ENCODE measurements at places on chromosomes 5 and 9. TPM values are rescaled to one million over a fixed set of nuclear protein-coding genes. Genes with fewer than 3 reads are reported as not detected.

- no peak overlapping the region for H3K27ac ChIP-seq
- peaks cover 14% of the 10 kb centered on the region for H3K36me3 ChIP-seq
- H3K4me1 ChIP-seq = peaks cover 11% of the 10 kb centered on the region
- no peaks in the 10 kb centered on the region for H3K27me3 ChIP-seq
Observed at GRCh38 chr9:94745806-94746540, 19.5 kb downstream of the AOPEP start.

- H3K4me3 ChIP-seq = no peak overlapping the region
- peaks cover 6% of the 10 kb centered on the region for H3K36me3 ChIP-seq
- DNase-seq = no peak
- H3K27me3 ChIP-seq = no peaks in the 10 kb centered on the region
Observed at GRCh38 chr9:79287708-79288290, 284.0 kb upstream of the TLE4 start.

GRCh38 chr5:111854186-111854585, 97.2 kb upstream of the NREP start:
- no peaks in the 10 kb centered on the region for H3K27me3 ChIP-seq
- no peak for DNase-seq
- H3K27ac ChIP-seq = no peak overlapping the region
- H3K4me1 ChIP-seq = peaks cover 4% of the 10 kb centered on the region

DNA sequence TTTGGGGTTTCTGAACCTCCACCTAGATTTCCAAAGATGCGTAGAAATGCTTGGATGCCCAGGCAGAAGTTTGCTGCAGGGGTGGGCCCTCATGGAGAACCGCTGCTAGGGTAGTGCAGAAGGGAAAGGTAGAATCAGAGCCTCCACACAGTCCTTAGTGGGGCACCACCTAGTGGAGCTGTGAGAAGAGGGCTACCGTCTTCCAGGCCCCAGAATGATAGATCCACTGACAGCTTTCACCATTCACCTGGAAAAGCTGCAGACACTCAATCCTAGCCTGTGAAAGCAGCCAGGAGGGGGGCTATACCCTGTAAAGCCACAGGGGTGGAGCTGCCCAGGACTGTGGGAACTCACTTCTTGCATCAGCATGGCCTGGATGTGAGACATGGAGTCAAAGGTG, 13.3 kb upstream of the HSDL2 start:
- no peak for DNase-seq
- H3K27ac ChIP-seq = no peak overlapping the region
- H3K4me1 ChIP-seq = no peaks in the 10 kb centered on the region

DNA sequence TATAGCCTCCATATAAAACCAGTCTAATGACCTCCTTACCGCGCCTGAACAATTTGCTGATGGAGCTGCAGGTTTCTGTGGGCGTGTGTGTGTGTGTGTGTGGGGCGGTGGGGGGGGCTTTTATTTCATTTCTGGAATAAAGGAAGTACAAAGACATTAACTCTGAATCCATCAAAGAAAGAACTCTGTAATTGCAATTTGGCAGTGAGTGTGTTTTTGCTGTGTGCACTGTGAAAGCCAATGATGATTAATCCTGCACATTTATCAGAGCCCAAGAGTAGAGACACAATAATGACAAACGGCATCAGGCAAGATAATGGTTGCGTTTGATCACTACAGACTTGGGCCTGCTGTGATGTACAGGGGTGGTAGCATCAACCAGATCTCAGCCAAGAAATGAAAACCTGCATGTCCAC, 29.3 kb upstream of the NDFIP1 start:
- H3K36me3 ChIP-seq = no peaks in the 10 kb centered on the region
- peaks cover 18% of the 10 kb centered on the region for H3K27me3 ChIP-seq

DNA sequence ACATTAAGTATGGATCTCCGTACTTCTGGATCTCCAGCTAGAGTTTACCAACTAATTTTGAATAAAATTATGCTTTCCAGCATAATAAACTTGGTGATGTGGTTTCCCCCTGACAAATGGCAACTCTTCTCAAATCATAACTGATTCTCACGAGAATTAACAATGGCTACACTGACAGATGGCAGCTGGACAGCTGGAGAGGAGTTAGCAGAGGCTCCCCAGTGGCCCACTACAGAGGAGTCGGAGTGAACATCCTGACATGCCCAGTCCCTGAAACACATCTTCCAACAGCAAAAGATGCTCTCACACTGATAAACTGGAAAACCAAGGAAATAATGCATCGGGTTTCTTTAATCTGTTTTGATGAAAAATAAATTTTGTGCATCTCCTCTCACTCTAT, 239.6 kb downstream of the MAN2A1 start:
- DNase-seq = no peak
- no peaks in the 10 kb centered on the region for H3K27me3 ChIP-seq
- no peaks in the 10 kb centered on the region for H3K4me1 ChIP-seq

The GAS1 gene
- 11.0 TPM for total RNA-seq

DNA sequence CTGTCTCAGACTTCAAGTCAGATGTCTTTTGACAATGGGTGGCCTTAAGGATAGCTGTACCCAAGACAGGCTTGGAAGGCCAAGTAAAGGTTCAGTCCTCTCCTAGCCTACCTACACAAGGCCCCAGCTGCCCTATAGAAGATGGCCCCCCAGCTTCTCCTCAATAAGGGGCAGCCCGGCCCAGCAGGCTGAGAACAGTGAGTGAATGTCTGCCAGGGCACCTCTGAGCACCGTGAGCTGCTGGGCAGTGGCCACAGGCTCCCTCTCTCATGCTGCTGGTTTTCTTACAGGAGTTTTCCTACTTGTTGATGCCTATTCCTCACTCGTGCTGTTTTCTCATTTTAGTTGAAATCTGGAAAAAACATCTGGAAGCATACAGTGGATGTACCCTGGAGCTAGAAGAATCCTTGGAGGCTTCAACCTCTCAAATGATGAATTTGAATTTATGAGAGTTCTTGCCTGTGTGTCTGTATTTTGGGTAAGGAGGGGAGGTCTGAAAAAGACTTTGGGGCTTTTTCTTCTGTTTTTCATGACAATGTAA, 40.1 kb downstream of the SECISBP2 start:
- peak overlapping the region; percentile 51 for H3K27ac ChIP-seq
- no peaks in the 10 kb centered on the region for H3K27me3 ChIP-seq
- no peaks in the 10 kb centered on the region for H3K4me1 ChIP-seq
- no peak overlapping the region for H3K4me3 ChIP-seq
- no peak for DNase-seq

- H3K27me3 ChIP-seq = peaks cover 21% of the 10 kb centered on the region
- no peak overlapping the region for H3K4me3 ChIP-seq
- no peak for DNase-seq
- H3K4me1 ChIP-seq = peaks cover 12% of the 10 kb centered on the region
- H3K27ac ChIP-seq = no peak overlapping the region
Observed at GRCh38 chr9:130365323-130365721, 79.4 kb upstream of the ASS1 start.
